ENCODE measurements at places on chromosomes 5 and 9.

DNA sequence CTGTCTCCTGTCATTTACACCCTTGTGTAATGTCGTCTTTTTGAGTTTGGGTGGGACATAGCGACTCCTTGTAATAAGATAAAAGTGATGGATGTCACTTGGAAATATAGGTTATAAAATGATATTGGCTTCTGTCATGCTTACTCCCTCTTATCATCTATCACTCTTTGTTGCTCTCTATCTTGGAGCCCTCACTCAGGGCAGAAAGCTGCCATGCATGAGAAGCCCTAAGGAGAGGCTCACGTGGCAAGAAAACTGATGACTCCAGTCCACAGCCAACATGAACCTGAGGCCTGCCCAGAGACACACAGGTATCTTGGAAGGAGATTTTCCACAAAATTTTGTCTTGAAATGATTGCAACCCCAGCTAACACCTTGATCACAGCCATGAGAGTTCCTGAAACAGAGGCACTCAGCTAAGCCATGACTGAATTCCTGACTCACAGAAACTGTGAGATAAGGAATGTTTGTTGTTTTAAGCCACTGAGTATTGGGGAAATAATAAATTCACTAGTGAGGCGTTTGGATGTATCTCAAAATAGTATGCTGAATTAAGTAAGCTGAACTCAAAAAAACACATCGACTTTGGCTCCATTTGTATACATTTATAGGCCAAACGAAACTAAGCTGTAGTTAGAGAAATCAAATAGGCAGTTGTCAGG is 216.7 kb downstream of the CDH18 start:
- no peak for DNase-seq

DNA sequence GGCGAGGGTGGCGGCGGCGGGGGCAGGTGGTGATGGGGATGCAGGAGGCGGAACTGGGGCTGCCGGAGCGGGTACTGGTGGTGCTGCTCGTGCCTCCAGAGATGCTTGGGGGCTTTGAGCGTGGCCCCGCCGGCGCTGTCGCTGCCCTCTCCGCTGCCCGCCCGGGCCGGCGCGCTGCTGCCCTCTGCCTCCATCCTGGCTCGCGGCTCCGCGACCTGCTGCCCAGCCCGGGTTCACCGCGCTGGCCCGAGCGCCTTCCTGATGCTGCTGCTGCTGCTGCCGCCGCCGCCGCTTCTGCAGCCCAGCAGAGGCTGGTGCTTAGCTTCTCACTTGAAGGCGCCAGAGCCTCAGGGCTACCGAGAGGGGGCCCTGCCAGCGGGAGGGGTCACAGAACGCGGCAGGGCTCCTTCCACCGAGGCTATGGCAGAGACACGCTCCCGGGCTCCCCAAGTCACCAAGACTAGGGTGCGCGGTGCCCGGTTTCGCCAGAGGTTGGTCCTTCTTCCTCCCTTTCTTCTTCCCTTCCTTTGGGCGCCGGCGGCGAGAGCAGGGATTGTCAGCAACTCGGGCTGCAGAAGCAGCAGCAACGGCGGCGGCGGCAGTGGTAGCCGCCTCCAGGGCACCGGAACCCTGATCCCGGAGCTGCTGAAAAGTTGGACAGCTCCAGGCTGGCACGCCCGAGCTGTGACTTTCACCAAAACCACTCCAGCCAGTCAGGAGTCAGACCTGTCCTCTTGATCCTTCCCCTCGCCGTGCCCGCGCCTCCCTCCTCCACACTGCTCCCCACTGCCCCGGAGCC is at the start of gene PDE4D:
Gene PDE4D (minus strand): TSS at position 298 of the 799 bp plus-strand sequence.
- DNase-seq, result peak; percentile 5

DNA sequence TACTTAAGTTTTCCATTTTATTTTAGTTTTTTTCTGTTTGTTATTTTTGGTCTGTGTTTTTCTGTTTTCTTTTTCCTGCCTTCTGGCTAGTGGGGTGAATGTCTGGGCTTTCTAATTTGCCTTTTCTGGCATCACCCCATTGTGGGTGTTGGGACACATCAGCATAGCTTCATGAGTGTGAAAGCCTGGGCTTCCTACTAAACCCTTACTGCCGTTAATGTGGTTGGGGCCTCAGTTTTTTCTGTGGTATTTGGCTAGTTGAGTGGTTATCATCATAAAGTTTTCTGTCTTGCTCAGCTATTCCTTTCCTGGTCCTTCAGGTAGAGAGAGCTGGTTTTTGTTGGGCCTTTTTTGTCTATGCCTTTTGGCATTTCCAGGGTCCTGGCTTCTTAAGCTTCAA is 21.4 kb downstream of the C5orf47 start:
- DNase-seq, result no peak

DNA sequence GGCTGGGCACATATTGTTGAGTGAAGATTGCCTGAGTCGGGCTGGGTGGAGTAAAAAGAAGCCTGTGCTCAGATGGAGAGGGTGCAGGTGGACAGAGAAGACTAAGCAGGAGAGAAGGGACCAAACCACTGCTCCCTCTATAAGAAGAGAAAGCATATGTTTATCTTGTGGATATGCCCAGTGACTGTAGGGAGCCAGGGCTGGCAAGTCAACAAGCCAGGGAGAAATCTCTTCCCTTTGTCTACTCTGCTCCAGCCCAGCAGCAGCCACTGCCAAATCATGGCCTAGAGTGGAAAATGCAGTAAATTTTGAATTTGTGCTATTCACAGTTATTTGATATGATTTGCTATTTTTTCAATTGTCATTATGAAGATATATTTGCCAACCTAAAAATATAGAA is 33.2 kb upstream of the TRIM36 start:
- DNase-seq, result no peak

DNA sequence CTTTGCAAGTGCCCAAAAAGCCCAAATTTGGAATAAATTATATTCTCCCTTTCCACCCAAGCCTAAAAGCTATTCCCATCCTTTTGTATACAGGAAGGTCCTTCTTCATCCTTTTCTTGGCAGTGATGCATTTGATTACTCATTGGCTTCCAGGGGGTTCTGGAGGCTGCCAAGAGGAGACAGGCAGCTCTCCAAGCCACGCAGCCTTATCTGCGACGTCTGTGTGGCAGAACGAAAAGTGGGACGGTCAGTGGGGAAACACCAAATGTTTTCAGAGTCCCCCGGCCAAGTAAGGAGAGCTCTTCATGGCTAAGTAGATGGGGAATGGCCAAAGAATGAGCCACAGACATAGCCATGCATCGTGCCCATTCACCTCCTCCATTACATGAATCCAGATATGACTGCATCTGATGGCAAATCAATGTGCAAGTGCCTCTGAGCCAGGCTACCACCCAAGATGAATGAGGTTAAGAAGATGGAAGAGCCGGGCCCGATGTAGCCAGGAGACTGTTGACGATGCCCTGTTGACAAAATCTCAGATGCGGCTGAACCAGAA is 12.1 kb downstream of the ADAM19 start:
- DNase-seq, result no peak

- DNase-seq, result no peak
Observed at GRCh38 chr5:41356786-41357185, 143.5 kb upstream of the C6 start.

DNA sequence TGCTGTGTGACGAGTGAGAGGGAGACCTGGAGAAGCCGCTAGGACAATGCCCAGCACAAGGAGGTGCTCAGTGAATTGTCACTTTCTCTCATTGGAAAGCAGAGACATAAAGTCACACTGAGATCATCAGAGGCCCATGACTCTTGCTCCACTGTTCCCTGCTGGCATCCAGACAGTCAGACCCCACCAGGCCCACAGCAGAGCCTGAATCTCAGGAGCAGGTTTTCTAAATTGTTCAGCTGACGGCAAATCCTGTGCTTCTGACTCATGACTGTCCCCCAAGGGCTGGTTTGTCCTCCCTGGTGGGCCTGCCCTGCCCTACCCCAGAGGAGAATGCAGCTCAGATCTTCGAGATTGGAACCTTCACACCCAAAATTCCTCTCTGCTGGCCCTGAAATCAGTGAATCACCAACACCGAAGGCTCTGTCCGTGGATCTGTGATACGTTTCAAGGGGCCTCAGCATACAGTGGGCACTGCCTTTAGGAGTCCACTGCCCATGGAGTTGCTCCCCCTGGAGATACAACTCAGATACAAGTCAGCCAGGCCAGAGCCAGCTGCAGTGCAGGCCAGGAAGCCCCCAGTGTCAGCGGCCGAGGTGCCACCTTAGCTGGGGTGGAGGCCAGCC is 2.7 kb downstream of the PTGES start:
- no peak for DNase-seq

- DNase-seq, result no peak
Observed at GRCh38 chr9:18268381-18268780, 205.6 kb upstream of the ADAMTSL1 start.

DNA sequence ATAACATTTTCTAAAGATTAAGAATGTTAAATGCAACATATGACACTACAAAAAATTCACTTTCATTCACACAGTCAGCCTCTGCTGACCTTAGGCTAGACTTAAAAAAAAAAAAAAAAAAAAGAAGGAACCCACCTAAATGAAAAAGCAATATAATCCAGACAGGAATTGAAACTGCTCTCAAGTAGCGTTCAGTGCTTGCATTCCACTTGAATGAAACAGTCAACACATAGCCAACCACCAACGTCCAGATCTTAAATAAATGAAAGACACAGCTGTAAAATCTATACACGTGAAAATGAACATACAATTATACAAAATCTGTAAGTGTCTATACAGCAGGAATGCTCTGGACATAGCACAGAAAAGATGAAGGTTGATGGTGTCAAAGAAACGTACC is 11.4 kb downstream of the TMEM245 start:
- DNase-seq, result no peak

DNA sequence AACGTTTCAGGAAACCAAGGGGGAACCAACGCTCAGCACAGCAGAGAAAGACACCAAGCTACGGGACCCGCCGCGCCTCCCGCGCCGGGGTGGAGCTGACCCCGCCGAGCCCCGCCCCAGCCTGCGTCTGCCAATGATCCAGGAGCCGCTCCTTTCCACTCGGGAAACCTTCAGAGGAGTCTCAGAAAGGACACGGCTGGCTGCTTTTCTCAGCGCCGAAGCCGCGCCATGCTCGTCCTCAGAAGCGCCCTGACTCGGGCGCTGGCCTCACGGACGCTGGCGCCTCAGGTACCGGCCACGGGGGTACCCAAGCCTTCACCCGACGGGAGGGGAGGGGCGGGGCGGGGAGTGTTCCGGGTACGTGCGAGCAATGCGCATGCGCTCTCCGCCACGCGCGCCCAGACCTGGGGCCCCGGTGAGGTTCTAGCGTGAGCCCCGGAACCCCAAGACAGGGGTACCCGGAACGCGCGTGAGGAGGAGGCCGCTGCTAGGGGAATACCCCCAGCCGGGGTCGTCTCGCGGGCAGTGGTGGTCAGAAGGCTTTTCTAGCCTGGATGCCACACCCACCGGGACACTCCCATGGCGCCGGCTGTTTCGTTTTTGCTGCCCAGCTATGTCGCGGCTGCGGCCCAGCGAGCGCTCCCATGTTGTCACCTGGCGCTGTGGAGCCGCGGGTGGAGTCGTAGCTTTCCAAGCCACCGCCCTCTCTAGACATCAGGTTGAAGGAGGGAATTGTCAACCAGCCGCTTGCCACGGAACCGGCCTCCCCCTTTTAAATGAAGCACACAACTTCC is at the start of gene NIPSNAP3A:
Gene NIPSNAP3A (plus strand): TSS at position 119 of the 794 bp plus-strand sequence. CDS start 110 bp downstream, at position 229.
- DNase-seq, result peak; percentile 91

DNA sequence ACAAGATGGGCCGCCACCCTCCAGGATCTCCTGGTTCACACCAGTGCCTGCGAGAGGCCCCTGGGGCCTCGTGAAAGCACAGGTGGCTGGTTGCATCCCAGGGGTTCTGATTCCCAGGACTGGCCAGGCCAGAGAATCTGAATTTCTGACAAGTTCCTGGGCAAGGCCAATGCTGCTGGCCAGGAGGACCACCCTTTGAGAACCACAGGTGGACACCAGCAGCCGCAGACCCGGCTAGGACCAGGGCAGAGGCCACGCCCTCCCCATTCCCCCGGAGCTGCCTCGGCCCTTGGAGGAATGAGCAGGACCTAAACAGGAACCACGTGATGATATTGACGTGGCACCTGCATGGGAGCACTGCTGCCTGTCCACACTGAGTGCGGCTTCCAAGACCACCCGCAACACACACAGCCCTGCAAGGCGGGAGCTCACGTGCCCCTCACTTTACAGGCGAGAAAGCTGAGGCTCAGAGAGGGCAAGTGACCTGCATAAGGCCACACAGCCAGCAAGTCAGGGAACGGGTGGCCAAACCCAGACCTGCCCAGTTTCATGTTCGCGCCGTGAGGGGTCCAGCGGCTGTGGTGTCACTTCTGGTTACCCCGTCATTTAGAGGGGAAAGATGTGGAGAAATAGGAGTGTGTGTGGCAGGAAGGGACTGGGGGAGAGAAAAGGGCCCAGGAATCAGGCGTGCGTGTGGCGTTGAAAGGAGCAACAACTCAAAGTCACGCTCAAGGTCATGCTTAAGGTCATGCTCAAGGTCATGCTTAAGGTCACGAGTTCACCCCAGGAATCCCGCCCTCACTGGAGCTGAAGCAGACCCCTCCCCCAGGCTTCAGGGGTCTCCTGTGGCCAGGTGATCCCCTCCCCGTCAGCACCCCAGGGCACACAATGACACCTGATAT is 105.9 kb upstream of the IER5L start:
- DNase-seq, result no peak

GRCh38 chr5:165076686-165077085 is 1571.3 kb downstream of the MAT2B start:
- no peak for DNase-seq

- no peak for DNase-seq
Observed at GRCh38 chr5:134142052-134142451, 27.6 kb downstream of the TCF7 start.

- DNase-seq, result peak; percentile 6
Observed at GRCh38 chr9:117414220-117414905, 494 bp downstream of the ASTN2 start.

GRCh38 chr5:175677571-175677970 is 19.7 kb downstream of the HRH2 start:
- DNase-seq, result no peak

GRCh38 chr9:114606597-114607207 is 4.4 kb upstream of the TMEM268 start:
- no peak for DNase-seq

DNA sequence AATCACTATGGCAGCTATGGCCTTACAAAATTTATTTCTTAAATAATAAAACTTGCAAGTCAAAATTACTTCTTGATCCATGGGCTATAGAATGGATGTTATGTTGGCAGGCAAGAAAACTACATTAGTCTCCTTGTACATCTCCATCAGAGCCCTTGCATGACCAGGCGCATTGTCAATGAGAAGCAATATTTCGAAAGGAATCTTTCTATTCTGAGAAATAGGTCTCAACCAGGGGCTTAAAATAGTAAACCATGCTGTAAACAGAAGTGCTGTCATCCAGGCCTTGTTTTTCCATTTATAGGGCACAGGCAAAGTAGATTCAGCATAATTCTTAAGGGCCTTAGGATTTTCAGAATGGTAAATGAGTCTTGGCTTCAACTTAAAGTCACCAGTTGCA is 220.1 kb downstream of the SREK1 start:
- no peak for DNase-seq
